GM23338 (cell line): ENCODE measurements at places on chromosomes 3 and 15. TPM values are rescaled to one million over a fixed set of nuclear protein-coding genes. Genes with fewer than 3 reads are reported as not detected.

AGBL1 gene
- 0.03 TPM in 1 of 2 replicates, not detected in the other for total RNA-seq

GCNT3 gene
- total RNA-seq = not detected in 2 replicates

IL1RAP gene
- 3.6 and 5.0 TPM in 2 replicates for total RNA-seq

MYO5A gene
- 30.2 and 31.8 TPM in 2 replicates for total RNA-seq
